ENCODE measurements at places on chromosomes 7 and 10.

DNA sequence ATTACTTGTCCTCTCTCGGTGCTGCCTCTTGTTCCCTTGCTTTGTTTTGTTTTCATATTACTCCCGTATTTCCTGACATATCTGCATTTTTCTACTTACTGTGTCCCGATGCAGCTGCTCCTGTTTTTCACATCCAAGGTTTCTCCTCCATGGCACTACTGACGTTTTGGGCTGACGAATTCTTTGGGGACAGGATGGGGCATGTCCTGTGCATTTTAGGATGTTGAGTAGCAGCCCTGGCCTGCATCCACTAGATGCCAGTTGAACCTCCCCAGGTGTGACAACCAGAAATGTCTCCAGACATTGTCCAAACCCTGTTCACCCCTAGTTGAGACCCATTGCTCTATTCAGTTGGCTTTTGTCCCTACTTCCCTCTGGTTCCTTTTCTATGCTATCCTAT, 12.4 kb downstream of the ZNF789 start:
- no peak for DNase-seq

DNA sequence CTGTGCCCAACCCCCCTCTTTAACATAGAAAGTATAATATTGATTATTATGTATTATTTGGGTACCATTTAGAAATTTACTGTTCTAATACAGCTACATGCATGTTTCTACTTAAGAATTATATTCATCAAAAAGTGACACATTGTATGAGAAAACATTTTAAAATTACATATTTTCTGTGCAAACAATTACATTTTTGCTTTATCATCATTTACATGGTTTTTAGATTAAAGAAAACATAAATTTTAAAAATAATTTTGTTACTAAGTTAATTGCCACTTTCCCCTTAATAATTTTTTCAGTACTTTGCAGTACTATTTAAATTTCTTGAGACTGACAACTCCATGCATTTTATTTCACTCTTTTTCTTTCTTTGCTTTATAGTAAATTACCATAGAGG, 95.3 kb upstream of the GATAD1 start:
- DNase-seq: no peak

DNA sequence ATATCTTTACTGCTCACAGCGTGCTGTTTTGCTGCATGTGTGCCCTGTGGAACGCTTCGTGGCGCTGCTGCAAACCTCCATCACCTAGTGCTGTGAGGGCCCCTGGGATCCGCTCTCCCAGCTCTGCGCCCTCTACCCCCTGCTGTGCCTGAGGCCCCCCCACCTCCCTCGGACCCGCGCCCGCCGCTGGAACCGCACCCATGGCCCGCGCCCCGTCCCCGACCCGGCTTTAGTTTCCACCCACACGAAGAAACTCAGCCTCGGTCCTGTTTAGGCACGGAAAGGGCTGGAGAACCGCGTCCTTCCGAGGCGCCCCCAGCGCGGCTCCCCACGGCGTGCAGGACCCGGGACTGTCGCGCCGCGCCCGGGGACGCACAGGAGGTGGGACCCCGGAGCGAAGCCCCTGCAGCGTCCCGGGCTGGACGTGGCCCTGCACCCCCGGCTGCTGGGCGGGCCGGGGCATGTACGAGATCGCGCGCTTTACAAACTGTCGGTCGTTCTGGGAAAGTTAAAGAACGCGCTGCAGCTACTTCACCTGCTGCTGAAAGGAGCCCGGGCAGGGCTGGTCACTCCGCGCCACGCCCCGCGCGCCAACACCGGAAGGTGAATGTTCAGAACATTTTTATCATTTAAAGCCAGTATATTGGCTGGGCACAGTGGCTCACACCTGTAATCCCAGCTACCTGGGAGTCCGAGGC, 54.3 kb downstream of the BMS1 start:
- DNase-seq: no peak

GRCh38 chr10:133441780-133442179, 12.0 kb upstream of the SCART1 start:
- DNase-seq: no peak

DNA sequence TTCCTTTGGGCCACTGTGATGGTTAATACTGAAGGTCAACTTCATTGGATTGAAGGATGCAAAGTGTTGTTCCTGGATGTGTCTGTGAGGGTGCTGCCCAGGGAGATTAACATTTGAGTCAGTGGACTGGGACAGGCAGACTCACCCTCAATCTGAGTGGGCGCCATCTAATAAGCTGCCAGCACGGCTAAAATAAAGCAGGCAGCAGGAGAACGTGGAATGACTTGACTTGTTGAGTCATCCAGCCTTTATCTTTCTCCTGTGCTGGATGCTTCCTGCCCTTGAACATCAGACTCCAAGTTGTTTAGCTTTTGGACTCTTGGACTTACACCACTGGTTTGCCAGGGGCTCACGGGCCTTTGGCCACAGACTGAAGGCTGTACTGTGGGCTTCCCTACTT, 1046.9 kb downstream of the TYW1 start:
- DNase-seq: no peak

DNA sequence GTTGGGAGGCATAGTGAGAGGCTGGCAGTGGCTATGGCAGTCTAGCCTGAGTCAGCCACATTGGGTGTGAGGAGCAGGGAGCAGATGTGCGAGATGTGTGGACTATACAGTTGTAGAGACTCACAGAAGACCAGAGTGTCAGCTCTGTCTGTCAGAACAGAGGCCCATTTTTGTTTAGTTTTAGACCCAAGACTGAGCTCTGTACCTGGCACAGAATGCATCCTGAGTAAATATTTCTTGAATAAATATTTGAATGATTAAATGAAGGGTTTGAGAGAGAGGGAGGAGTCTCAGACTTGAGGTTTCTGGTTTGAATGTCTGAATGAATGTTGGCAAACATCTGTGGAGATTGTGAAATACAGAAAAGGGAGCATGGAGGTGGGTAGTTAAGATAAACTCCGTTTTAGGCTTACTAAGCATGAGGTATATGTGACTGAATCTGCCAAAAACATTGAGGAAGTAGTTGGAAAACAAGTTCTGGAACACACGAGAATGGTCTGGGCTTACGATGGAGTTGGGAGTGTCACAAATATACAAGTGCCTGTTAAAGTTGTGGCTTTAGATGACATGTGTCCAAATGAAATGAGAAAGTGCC, 3.6 kb downstream of the SEC23IP start:
- DNase-seq: no peak

GRCh38 chr7:131861620-131862346, 305.4 kb upstream of the PODXL start:
- DNase-seq: no peak
